ENCODE measurements at places on chromosomes 16 and 17.

DNA sequence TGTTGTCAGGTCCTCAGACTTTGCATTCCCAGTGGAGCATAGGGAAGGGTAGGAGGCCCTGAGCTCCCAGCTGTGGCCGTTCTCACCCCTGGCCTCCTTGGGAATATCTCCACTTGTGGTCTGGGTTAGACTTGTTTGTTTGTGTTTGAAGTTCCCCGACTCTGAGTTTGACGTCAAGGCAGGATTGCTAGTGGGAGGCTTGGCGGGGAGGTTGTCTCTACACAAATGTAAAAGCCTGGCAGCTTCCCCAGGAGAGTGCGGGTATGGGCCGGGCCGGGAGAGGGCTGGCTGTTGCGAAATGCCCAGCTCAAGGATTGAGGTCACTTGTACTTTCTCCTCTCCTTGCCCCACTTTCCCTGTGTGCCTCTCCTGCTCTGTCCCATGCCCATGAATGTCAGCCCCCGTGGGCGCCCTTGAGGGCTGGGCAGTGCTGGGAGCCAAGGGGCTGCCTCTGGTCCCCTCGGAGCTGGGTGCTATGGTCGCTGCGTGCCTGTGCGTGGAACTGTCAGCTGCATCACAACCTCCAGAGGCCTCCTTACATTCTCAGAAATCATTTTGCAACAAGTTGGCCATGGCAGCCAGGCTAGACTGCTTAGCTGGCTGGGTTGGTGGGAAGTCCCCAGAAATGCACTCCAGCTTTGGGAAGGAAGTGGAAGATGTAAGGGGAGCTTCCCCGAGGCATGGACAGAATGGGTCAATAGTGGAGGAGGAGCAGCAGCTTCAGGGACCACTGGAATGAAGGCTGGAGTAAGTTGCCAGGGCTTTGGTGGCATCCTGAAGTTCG is 84.3 kb downstream of the KSR1 start:
- peak; percentile 71 for DNase-seq

GRCh38 chr17:41625602-41626001 is 1.2 kb upstream of the KRT17 start:
- DNase-seq = no peak

DNA sequence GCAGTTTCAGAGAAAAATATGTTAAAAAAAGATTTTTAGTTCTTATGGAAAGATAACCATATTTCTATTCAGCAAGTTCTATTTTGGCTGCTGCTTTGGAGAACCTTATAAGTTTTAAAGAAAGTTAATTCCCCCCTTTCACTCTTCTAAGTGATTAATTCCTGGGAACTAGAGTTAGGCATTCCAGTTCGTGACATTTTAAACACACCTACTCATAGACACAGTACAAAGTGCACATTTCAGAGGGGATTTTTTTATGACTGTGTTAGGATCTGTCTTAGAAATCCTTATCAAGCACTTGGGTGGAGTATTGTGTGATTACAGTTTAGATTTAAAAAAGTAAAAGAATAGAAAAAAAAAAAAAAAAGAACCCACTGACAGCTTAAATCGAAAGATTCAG is 3.5 kb upstream of the CDH11 start:
- DNase-seq = no peak

- peak; percentile 86 for DNase-seq
Measured at GRCh38 chr17:64507413-64507782, 621 bp downstream of the CEP95 start.

- DNase-seq = no peak
Measured at GRCh38 chr17:56896968-56897359, 16.9 kb downstream of the TRIM25 start.

- peak; percentile 35 for DNase-seq
Measured at GRCh38 chr17:61486135-61487120, 34.2 kb downstream of the TBX4 start.

DNA sequence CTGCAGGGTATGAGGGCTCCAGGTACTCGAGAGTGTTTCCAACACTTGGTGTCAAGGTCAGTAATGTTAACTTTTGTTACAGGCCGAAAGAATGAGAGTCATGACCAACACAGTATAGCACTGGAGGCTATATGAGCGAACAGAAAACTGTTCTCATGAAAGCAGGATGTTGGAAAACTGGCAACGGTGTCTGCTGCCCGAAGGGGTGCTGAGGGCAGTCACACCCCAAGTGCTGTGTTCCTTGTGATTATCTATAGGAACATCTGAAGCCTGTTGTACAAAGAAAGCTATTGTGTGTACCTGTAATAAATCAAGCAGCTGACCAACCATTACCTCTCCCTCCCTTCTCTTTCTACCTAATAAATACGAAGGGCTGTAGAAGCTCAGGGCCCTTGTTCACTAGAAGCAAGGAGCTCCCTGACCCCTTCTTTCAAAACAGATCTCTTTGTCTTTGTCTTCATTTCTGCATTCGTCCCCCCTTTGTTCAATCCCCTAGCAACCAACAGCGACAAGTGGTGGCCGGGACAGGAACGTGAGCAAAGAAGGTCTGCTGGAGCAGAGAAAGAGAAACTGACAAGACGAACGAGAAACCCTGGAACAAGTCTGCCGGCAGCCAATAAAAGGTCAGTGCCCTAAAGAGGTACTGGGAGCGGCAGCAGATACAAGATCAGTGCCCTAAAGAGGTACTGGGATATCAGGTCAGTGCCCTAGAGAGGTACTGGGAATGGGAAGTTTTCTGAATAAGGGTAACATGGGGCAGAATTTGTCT is 7.6 kb downstream of the CD300LD start:
- DNase-seq = no peak

DNA sequence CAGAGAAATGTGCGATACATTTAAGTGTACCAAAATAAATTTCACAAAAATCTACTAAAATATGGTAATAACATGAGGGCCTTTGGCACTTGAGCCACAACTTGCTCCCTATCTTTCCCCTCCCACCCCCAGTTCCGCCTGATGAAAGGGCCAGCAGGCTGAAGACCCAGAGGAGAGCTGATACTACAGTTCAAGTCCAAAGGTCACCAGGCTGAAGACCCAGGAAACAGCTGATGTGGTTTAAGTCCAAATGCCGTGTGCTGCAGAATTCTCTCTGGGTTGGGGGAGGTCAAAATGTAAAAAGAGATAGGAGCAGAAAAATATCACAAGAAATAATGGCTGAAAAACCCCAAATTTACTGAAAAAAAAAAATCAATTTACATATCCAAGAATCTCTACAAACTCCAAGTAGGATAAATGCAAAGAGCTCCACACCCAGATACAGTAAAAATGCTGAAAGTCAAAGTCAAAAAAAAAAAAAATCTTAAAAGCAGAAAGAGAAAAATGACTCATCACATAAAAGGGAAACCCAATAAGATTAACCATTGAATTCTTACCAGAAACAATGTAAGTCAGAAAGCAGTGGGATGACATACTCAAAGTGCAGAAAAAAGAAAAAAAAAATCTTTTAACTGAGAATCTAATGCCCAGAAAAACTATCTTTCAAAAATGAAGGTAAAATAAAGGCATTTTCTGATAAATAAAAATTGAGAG is 452.1 kb upstream of the ASIC2 start:
- no peak for DNase-seq

GRCh38 chr17:79790805-79791734 is 5.8 kb downstream of the CBX8 start:
- no peak for DNase-seq

DNA sequence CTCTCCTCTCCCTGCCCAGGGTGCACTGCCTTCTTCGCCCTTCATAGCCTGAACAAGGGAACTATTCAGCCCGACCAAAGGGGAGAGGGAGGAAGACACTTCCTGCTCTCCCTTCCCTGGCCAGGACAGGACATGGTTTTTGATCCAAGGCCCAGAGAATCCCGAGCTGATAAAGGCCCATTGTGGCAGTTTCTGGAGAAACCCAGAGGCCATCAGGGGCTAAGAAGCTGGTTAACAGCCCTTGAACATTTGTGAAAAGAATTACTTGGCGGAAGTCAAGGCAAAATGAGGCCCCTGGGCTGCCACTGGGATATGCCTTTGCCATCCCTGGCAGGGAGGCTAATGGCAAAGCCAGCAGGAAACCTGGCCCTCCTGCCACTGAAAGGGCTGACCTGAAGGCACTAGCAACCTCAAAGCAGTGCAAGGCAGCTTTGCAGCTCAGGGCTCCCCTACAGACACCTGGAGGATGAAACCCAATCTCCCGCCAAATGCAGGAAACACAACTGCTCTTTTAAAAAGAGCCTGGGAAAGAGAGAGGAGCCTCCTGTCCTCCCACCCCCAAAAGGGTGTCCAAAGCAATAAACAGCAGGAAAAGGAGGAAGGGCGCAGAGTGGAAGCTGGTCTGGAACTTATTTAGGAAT is 12.6 kb downstream of the PHB1 start:
- peak; percentile 59 for DNase-seq

DNA sequence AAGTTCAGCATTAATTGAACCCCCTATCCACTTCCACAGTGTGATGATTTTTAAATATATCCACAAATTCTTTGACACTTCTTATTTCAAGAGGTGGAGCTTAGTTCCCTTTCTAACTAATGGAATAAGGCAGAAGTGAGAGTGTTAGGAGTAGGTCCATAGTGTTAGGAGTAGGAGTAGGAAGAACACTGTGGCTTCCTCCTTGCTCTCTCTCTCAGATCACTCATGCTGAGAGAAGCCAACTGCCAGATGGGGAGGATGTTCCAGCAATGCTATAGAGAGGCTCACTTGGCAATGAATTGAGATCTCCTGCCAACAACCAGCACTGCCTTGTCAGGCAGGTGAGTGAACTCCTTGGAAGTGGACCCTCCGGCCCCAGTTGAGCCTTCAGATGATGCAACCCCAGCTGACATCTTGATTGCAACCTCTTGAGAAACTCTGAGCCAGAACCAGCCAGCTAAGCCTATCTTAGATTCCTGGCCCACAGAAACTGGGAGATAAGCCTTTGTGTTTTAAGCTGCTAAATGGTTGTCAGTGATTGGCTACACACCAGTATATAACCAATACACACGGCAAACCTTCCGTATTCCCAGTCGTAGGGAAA is 44.3 kb downstream of the SPECC1 start:
- no peak for DNase-seq

GRCh38 chr16:76114681-76115080 is 162.5 kb upstream of the CNTNAP4 start:
- no peak for DNase-seq

GRCh38 chr17:41185001-41185400 is 290 bp upstream of the KRTAP4-1 start:
- DNase-seq = no peak

- peak; percentile 63 for DNase-seq
Measured at GRCh38 chr16:50696575-50697420, 3.4 kb downstream of the NOD2 start.

- DNase-seq = no peak
Measured at GRCh38 chr16:11145819-11146211, 110.2 kb downstream of the SOCS1 start.

DNA sequence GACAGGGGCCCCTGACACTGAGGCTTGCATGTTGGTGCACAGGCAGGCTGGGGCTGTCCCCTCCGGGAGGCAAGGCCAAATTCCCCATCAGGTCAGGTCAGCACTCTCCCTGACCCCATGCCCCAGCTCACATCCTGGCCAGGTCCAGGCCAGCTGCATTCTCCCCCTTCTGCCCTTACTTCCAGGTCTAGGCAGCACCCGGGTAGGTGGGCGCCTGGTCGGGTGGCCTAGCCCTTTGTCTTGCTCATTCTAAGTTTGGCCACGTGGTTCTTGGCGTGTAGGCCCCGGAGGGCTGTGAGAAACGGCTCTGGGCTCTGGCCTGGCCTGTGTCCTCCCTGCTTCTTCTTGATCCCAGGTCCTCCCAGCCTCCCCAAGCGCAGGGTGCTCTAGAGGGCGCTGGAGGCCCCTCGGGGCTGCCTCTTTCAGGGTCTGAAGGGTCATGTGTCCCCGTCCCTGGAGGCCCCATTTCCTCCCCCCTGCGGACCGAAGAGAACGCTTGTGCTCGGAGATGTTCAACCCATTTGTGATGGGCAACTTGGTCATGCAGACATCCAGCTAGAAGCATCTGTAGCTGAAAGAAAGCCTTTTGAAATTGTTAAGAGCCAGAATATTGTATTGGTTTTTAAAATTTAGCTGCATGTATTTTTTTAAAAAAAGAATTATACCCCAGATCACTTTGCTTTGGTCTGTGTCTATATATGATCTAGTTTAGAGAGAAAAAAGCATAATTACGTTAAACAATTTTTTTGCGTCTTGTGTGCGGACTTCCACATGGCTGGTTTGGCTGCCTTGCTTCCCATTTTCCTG is 6.7 kb downstream of the BAHCC1 start:
- no peak for DNase-seq

DNA sequence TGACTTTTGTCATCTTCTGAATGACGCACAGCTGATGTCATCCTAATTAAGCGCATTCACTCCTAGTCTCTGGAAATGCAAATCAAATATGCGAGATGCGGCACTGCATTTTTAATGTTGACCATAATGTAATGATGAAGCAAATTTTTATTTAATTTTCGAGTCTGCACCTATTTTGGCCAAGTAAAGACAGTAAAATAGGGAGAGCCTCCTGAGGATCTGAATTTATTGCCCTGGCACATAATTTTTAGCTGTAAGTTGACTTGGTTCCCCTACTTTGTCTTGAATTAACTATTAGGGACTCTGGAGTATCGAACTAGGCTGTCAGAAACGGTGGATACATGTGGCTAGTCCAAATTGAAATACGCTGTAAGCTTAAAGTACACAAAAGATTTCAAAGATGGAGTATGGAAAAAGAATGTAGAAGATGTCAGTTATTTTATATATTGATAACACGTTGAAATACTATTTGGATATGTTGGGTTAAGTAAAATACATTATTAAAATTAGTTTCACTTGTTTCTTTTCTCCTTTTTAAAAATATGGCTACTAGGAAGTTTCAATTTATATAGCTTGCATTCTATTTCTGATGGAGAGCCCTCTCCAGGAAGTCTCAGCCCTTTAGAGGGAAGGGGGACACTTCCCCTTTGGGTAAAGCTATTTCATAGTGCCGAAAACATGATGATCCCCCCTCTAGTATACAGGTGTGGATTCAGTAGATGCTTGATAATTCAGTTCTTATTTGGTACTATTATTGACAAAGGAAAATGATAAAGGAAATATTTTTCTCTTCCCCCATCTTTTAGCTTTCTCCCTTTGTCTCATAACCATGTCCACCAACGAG is 991 bp downstream of the KPNA2 start:
- DNase-seq = no peak

DNA sequence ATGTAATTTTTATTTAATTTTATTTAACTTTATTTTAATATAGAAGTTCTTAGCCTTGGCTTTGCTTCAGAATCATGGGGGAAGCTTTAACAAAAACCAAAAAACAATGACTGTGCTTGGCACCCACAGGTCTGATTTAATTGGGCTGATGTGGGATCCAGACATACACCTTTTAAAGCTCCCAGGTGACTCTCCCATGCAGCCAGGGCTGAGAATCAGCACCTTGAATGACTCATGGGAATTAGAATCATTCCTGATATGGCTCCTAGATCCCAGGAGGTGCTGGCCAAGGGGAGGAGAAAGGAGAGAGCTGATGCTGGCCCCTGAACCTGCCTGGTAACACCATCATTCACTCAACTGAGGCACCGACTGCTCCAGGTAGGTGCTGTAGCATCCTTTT is 240.7 kb downstream of the PARN start:
- no peak for DNase-seq

- no peak for DNase-seq
Measured at GRCh38 chr17:17568772-17569195, 22.7 kb downstream of the PEMT start.

All from right hindlimb (tissue), 1 donor.